Myometrial cell (primary cell): ENCODE measurements at places on chromosomes 1 and 21. TPM values are rescaled to one million over a fixed set of nuclear protein-coding genes. Genes with fewer than 3 reads are reported as not detected.

The CNIH3 gene
- 0.29 TPM in 1 of 2 replicates, not detected in the other for total RNA-seq

The MYOG gene
- not detected in 2 replicates for total RNA-seq

The PPFIA4 gene
- total RNA-seq: not detected in 2 replicates

The HSD3B2 gene
- total RNA-seq: not detected in 2 replicates

The SLC22A15 gene
- 1.4 and 3.4 TPM in 2 replicates for total RNA-seq

The SPOCD1 gene
- total RNA-seq: 39.0 and 47.0 TPM in 2 replicates

The CR1L gene
- not detected in 2 replicates for total RNA-seq

The CFHR3 gene
- not detected in 2 replicates for total RNA-seq

The IVL gene
- total RNA-seq: not detected in 2 replicates

The CLDN19 gene
- total RNA-seq: not detected in 2 replicates

The SPRR2F gene
- not detected in 2 replicates for total RNA-seq

The CD84 gene
- not detected in 2 replicates for total RNA-seq
